ENCODE measurements at places on chromosomes 7 and 10.

DNA sequence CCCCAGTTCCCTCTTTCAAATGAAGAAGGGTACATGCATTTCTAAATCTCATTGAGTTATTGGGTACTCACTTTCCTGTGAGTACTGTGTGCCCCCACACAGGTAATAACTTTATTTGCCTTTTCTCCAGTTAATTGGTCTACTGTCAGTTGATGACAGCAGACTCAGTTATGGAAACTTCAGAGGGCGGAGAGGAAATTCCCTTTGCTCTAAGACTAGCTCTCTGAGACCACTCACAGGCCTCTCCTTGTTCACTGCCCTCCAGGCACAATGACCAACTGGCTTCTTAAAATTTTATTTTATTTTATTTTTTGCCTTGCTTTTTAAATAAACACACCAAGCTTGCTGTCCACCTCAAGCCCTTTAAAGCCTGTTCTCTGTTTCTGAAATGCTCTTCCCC is 235.8 kb upstream of the AOAH start:
- DNase-seq = peak; percentile 12

DNA sequence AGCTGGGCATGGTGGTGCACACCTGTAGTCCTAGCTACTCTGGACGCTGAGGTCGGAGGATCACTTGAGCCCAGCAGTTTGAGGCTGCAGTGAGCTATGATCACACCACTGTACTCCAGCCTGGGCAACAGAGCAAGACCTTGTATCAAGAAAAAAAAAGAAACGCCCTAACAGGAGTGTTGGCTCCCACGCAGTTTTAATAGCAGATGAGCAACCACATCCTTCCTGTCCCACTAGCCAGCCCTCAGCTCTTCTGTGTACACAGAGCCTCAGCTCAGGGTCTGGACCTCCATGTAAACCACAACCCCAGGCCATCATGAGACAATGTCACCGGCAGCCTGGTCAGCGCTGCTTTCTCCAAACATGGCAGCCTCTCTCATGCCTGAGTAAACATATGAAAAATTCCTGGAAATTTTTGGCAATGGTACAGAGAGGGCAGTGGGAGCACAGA is 108.2 kb downstream of the PIP4K2A start:
- DNase-seq = peak; percentile 41

DNA sequence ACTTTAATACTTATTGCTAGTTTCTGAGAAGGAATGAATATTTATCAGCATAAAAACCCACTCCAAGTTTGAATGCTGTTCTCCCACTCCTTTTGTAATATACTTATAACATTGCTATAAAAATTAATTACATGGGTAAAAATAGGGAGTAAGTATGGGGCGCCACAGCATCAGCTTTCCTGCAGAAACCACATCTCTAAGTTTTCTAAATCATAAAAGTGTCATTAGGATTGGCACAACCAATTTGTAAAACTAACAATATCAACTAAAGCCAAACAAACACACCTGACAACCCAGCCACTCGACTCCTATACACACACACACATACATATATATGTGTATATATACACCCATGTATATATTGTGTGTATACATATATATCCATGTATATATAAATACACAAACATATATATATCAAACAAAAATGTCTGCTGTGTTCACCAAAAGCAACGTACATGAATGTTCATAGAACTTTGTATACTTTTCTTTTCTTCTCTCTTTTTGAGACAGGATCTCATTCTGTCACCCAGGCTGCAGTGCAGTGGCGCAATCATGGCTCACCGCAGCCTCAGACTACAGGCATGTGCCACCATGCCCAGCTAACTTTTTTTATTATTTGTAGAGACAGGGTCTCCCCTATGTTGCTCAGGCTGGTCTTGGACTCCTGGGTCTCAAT is 14.8 kb upstream of the LRRC17 start:
- no peak for DNase-seq

GRCh38 chr7:47444376-47445098 is 137.4 kb downstream of the TNS3 start:
- DNase-seq = no peak

DNA sequence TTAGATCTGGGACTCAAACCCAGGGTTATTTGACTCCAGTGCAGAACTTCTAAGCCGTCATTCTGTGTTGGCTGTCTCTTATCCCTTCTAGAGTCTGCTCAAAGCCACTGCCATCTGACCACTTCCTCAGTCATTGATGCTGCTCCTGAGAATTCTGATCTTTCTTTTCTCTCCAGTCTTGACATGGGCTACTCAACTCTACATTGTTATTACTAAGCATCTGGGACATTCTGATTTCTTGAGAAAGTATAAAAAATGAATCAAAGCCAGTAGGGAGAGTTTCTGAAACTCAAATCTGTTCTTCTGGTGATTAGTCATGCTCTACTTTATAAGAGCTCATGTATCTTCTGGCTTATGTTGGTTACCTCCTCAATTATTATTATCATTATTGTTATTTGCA is 48.7 kb downstream of the ANK3 start:
- no peak for DNase-seq
